ENCODE measurements at places on chromosomes 7 and 10.
A peak's percentile ranks its signal among the peaks of the same experiment; 100 is the strongest.

DNA sequence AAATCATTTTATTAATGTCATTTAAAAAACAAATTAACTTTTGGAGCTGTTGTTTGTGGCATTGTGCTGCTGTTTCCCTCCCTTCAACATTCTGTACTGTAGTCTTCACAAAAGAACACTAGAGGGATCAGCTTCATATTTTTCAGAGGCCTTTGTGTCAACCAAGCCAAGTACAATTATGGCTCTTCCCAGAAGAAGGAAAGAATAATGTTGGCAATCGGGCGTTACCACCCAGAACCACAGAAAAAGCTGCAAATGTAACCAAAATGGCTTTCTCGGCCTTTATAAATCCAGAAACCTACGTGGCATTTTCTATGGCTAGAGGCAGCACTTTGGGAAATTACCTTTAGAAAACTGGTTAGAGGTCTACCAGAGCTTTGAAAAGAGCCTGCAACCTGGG lies 98.8 kb upstream of the COL1A2 start:
- DNase-seq, result no peak

GRCh38 chr7:118214051-118214832 lies 10.3 kb upstream of the ANKRD7 start:
- DNase-seq, result peak; percentile 19

GRCh38 chr7:141416650-141417270 lies 134.4 kb upstream of the AGK start:
- DNase-seq, result no peak

- DNase-seq, result no peak
These were observed 156.3 kb downstream of the PHF14 start for GRCh38 chr7:11130012-11130411.

- no peak for DNase-seq
These were observed 89.6 kb downstream of the CACNB2 start for GRCh38 chr10:18229826-18230225.

- DNase-seq, result no peak
These were observed 44.7 kb upstream of the MXI1 start for GRCh38 chr10:110162741-110163145.

- DNase-seq, result no peak
These were observed 70.4 kb upstream of the APBB1IP start for GRCh38 chr10:26367771-26368170.

DNA sequence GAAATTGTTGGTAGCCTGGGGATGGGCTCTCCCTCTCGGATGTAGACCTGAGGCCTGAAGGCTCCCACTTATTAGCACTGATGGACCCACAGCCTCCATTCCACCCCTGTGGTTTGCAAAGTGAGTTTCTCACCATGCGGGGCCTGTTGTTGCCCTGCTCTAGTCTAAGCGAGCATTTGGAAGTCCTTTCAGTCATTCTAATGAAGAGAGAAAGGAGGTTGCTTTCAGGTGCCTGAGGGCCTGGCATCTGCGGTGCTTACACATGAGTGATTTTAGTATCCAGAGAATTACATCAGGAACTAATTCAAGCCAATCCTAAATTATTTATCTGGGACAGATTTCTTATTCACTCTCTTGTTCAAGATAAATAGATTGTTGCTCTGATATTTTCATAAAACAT lies 61.6 kb downstream of the NAMPT start:
- no peak for DNase-seq

- no peak for DNase-seq
These were observed 196.0 kb downstream of the ELAPOR2 start for GRCh38 chr7:86863452-86863851.

DNA sequence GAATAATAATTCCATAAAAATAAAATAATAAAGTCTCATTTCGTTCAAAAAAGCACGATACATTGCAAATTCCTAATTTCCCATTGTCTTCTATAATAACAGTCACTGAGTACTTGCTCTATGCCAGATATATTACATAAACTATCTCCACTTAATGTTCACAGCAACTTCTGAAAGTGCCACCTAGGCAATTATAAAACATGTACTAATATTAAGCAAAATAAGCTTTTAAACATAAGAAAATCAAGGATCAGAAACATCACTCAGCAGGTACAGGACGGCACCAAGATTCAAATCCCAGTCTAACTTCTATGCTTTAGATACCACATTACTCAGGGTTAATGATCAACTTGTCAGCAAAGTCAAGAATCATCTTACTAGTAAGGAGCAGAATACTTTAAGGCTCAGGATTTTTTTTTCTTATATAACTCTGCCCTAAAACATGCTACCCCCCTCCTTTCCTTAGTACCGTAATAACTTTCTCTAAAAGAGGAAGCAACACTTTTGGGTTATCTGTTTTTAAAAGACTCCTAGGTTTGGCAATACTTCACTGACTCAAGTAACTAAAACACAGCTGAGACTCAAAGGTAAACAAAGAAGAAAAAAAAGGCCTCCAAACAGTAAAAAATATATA lies 51.3 kb downstream of the USP6NL start:
- no peak for DNase-seq

- DNase-seq, result no peak
These were observed 19.9 kb downstream of the TMEM176B start for GRCh38 chr7:150780292-150780691.

GRCh38 chr10:76998451-76998850 lies 639.2 kb downstream of the KCNMA1 start:
- DNase-seq, result no peak

DNA sequence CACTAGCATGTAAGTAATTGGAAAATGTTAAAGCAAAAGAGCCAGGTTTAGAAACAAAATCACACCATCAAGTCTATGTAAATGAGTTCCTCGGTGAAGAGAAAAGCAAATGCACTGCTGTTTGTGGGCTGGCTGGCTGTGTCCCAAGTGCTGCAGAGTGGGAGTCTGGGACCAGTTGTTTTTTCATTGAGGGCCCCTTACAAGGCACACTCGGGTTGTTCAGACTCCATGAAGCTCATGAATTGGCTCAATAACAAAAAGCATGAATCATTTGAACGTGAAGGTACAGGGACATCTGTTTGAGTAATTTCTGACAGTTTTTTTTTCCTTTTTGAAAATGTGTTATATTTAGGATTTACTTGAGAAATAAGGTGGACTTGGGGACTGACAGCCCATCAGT lies 28.0 kb downstream of the GRK5 start:
- DNase-seq, result no peak

- no peak for DNase-seq
These were observed 4.6 kb upstream of the SLC13A1 start for GRCh38 chr7:123204206-123204835.

DNA sequence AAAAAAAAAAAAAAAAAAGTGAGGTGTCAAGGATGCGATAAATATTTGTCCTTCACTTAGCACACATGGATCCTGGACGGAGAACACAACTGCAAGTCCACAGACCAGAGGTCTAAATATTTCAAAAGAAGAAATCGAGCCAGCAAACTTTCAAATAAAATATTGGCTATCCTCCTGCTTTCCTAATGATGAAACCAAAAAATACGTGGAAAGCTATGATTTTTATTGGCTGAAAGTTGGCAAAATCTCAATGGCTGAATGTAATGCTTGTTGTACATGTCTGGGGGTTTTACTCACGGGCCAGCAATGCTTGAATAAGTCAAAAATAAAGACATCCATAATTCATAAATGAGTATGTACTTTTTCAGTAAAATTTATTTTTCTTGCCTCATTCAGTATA lies 19.0 kb upstream of the MGMT start:
- no peak for DNase-seq

DNA sequence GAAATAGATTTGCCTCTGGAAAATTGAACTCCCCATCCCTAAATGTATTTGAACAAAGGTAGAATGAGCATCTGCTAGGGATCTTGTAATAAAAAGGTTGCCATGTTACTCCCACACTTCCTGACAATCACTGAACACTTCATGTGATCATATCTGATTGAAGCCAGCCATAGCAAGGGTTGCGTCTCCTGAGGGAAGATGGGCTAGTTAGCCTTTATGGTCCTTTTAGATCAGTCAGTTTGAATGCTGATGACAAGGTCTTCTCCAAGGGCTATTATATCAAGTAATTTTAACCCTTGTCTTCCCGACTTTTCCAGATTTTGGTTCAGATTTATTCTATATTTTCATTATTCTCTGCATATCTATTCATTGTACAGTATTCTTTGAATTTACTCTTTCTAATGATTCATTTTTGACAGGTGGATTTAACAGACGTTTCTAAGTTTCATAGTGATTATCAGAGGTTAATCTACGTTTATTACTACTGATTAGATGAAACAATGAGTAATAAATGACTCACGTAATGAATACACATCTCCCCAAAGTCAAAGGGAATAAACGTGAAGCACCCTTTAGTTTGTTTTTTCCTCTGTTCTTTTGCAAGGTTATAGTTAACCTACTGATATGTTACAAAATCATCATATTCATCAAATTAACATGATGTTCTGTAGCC lies 28.1 kb downstream of the CSGALNACT2 start:
- DNase-seq, result no peak

DNA sequence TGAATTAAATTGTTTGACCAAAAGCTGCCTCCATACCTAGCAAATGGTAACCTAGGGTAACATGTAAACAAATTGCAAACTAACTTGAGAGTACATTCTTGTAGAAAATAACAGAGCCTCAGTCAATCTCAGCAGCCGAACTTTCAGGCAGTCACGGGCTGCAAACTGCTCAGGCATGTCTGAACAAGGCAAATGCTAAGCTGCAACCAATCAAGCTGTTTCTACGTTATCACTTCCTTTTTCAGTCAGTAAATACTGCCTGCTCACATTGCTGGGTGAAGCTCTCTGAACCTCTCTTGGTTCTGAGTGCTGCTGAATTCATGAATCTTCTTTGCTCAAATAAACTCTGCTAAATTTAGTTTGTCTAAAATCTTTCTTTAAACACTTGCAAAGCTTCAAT lies 1212.4 kb downstream of the SORCS1 start:
- no peak for DNase-seq

GRCh38 chr10:4007771-4008170 lies 222.8 kb upstream of the KLF6 start:
- no peak for DNase-seq

DNA sequence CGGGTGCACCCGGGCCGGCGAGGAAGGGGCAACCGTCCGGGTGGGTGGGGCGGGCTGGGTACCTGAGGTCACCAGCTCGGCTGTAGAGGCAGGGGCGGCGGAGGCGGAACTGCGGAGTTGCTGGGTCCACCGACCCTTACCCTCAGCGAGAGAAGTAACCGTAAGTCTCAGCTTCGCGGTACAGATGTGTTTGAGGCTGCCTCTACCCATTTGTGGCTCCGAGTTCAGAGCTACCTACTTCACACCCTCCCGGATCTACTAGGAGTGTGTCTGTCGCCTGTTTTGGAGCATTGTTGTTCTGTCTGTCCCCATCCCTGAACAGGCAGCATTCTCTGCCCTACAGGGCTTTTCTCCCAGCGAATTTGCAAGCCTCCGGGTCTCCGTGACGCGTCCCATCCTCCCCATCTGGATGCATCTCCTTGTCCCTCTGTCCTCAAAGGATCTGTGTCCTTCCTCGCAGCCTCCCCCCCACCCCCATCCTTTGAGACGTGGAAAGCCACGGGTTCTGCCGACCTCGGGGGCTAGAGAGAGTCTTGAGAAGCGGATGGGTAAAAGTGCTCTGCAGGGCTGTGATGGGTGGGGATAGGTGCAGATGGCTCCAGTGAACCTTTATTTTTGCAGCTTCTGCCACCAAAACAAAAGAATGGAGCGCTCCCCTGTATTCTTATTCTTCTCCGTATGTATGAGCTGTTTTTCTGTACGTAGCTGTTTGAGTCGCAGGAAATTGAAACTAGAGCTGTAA lies 757 bp downstream of the ANKIB1 start:
- no peak for DNase-seq

DNA sequence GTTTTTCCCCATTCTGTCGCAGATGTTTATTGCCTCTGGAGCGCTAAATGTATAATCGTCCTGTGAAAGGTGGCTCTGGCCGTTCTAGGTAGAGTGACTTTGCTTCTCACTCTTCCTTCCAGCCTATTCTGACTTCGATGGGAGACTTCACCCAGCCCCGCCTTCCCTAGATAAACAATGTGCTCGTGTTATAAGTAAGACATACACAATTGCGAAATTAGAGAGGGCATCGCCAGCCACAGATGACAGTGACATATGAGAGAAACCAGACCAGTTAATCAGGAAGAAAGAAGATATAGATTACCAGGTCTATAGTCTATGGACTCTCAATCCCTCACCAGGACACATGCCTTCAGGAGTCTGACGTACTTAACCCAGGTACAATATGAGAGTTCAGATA lies 1050.5 kb upstream of the AUTS2 start:
- DNase-seq, result no peak

GRCh38 chr7:135747366-135747765 lies 1.2 kb downstream of the FAM180A start:
- DNase-seq, result no peak

DNA sequence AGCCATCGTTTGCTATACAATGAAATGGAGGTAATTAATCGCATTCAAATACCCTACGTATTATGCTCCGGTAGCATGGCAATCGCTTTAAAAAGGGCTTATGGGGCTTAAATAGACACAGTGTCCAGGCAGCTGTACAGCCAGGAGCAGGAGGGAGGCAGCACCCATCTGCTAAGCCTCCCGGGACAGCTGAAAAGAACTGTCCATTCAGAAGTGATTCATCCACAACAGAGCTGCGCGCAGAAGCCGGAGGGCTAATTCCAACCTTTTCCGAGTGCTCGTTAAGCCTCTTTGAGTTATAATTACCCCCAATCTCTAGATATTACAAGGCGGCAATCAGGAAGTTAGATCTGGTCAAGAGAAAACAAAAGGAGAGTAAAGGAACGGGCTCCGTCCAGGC lies 58.3 kb downstream of the DPYSL4 start:
- DNase-seq, result no peak

- DNase-seq, result no peak
These were observed 46.2 kb downstream of the RGS10 start for GRCh38 chr10:119496273-119496672.

DNA sequence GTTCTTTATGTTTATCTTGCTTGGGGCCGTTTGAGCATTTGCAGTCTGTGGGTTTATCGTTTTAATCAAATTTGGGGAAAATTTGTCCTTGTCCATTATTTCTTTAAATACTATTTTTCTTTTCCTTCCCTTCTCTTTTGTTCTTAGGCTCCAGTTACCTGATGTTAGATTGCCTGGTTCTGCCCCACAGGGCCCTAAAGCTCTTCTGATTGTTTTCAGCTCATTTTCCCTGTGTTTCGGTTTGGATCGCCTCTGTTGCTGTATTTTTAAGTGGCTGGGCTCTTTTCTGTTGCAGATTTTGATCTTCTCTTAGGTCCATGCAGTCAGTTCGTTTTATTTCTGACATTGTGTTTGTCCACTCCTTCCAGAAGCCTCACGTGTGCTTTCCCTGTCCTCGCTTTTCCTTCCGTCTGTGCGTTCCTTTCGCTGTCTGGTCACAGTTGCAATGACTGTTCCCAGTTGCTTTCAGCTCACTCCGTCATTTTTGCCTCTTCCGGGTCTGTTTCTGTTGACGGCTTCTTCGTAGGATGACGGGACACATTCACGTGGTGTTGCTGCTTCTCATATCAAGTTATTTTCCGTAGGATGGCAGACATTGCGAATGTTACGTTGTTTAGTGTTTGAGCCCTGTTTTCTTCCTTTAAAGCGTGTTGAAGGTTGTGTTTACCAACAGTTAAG lies 111.4 kb downstream of the INPP5A start:
- no peak for DNase-seq

- no peak for DNase-seq
These were observed 26.4 kb upstream of the SRGN start for GRCh38 chr10:69061305-69062161.

- DNase-seq, result no peak
These were observed 370.2 kb downstream of the LRMDA start for GRCh38 chr10:75801661-75802060.

Measured in thoracic aorta (tissue), 2 donors.